Activated CD4-positive, alpha-beta T cell treated with anti-CD3 and anti-CD28 coated beads, Interleukin-2, amount 50 U/mL, for 1 hour (primary cell): ENCODE measurements at places on chromosomes 7 and 10.

DNA sequence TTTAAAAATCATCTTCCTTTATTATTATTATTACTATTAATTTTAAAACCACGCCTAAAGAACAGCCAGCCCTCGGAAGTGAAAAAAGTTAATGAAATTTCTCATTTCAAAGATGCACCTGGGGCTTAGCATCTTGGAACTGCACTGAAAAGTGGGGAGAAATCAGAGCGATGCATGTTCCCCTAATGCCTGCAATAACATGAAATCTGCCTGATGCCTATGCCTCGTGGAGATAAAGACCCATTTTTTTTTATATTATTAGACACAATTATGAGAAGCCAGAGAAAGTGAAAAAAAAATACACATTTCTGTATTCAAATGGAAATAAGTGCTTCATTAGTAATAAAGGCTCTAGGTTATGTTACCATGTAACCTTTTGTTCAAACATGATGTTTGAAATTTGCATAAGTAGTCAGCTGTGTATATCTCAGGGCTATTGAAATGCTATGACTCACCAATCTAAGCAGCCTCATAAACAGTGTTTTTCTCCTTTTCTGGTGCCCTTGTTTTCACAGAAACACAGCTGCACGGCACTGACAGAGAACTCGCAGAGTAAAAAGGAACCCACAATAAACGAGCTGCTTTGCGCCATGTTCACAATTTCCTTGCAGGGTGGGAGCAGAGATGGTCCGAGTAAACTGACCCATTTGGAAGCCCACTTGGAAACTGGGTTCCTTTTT is 175.8 kb upstream of the PRKCQ start:
- no peak for DNase-seq

DNA sequence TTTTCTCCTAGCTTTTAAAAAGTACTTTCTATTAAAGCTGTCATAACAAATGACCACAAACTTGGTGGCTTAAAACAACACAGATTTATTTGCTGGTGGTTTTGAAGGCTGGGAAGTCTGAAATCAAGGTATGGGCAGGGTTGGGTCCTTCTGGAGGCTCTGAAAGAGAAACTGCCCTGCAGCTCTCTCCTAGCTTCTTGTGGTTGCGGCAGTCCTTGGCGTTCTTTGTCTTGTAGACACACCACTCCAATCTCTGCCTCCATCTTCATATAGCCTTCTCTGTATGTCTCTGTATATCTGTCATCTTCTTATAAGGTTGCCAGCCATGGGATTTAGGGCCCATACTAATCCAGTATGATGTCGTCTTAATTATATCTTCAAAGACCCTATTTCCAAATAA is 79.4 kb upstream of the PRR15 start:
- no peak for DNase-seq

GRCh38 chr7:110421490-110422241 is 669.3 kb upstream of the LRRN3 start:
- no peak for DNase-seq

- no peak for DNase-seq
Observed at GRCh38 chr10:130180416-130180815, 44.2 kb downstream of the GLRX3 start.

DNA sequence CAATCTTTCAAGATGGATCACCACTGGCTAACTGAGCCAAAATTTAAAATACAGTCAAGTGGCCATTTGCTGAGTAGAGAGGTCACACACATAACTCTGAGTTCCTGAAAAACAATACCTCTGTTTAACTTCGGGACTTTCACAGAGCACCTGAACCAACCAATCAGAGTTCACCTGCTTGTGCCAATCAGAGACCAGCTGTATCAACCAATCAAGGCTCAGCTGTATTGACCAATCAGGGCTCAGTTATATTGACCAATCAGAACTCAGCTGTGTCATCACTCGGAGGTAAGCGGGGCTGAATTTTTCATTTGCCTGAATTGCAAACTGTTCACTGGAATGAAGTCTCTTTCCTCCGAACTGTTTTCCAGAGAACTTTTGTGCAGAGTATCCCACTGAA is 10.0 kb upstream of the CPXM2 start:
- no peak for DNase-seq

GRCh38 chr10:125217990-125218675 is 57.8 kb upstream of the CTBP2 start:
- no peak for DNase-seq

- DNase-seq, result no peak
Observed at GRCh38 chr10:89101943-89102342, 105.2 kb downstream of the CH25H start.

- no peak for DNase-seq
Observed at GRCh38 chr10:86231796-86232560, 134.6 kb downstream of the GRID1 start.

DNA sequence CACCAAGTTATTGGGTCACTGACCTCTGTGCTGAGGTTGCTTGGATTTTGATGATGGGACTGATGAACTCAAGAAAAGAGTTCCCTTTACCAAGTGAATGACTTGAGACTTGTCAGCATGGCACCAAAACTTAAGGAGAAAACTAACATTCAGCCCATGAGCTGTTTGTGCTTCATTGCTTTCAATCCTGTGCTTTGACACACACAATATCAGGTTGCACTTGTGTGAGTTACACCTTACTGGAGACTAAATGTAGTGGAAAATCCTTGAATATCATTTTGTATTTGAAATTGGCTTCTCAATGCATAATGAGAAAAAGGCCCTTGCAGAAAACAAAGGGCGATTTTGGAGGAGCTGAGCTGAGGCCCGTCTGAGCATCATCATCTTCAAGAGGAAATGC is 2.7 kb downstream of the BAG3 start:
- no peak for DNase-seq

DNA sequence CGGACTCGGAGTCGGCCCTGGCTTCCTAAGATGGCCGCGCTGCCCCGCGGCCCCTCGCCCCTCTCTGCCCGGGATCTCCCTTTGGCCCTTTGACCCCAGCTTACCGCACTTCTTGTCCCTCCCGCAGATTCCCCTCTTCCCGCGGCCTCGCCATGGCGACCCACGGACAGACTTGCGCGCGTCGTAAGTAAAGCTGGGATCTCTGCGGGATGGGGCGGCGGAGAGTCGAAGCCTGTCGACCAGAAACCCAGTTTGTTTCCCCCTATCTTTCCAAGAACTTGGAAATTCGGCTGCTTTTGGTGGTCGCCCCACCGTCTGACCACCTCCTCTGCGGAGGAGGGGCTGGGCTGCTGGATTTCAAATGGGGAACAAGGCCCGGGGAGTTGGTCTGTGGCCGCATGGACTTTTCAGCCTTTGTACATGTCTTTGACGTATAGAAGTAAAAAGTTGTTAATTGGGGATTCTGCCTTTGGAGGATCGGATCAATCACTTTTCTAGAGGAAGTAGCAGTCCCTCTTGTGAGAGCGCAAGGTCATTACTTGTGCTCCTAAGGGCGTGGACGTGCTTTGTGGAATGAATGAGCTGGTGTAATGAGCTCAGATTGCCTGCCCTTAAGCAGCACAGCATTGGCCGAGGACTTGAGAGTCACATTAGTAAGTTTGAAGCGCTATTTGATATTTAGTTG is 553 bp downstream of the VDAC2 start:
- peak; percentile 19 for DNase-seq

GRCh38 chr7:131511774-131512535 is 44.5 kb downstream of the PODXL start:
- DNase-seq, result no peak

DNA sequence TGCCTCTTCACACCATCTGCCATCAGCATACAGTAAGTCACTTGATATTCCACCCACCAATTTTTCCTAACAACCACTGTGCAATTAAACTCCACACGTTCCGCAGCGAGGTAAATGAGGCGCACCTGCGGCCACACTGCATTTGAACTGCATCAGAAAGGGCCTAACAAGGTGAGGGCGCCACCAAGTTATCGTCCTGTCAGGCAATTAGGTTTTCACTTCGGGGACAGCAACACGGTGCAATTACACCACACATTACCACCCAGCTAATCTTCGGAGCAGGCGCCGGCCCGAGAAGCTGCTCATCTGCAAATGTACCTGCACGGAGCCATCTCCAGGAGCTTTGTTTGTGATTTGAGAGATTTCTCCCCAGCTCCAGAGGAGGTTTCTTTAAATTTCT is 84.4 kb downstream of the EBF3 start:
- DNase-seq, result no peak

GRCh38 chr7:24975644-24976260 is 4.2 kb downstream of the OSBPL3 start:
- no peak for DNase-seq

DNA sequence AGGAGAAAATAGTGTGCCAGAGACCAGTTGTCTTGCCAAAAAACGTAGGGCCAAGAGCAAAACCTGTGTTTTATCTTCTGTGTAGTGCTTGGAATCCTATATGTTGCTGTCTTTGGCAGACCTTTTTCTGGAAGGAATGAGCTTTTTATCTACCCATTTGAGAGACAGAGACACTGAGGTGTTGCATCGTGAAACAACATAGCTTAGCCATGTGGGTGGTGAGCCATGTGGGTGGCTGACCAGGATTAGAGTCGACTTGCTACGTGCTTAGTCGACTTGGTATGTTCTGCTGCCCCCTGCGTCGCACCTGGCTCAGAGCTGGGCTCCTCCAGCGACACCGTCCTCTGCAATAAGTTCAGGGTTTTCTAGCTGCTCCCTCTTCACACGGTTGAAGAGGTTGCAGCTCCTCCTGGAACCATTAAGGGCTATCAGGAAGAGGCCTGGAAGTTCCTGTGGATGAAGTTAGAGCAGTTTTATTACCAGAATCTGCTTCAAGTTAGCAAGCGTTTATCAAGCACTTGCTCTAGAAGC is 175.8 kb downstream of the SH2D4B start:
- no peak for DNase-seq

GRCh38 chr7:132735476-132735875 is 159.2 kb upstream of the PLXNA4 start:
- no peak for DNase-seq

GRCh38 chr7:116271161-116271913 is 61.0 kb downstream of the TES start:
- no peak for DNase-seq

GRCh38 chr10:63976538-63976937 is 455.3 kb downstream of the REEP3 start:
- DNase-seq, result peak; percentile 12

DNA sequence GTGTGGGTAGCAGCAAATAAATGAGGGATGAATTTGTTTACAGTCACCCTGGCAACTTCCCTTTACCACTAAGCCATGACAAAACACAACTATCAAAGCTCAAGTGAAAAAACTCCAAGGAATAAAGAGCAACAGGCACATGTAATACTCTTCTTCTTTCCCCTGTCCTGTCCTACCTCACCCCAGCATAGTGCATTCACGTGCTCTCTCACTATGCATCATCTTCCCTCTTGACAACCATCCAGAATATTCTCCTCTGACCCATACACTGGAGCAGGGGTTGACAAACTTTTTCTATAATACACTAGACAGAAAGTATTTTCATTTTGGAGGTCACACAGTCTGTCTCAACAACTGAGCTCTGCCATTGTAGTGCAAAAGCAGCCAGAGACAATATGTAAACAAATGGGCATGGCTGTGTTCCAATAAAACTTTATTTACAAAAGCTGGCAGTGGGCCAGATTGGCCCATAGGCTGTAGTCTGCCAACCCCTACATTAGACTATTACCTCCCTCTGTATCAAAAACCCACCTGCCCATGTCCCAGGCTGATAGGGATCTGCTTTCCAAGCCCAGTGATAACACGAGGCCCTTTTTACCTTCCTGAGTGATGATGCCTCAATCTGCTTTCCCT is 354.5 kb downstream of the FGFR2 start:
- no peak for DNase-seq

DNA sequence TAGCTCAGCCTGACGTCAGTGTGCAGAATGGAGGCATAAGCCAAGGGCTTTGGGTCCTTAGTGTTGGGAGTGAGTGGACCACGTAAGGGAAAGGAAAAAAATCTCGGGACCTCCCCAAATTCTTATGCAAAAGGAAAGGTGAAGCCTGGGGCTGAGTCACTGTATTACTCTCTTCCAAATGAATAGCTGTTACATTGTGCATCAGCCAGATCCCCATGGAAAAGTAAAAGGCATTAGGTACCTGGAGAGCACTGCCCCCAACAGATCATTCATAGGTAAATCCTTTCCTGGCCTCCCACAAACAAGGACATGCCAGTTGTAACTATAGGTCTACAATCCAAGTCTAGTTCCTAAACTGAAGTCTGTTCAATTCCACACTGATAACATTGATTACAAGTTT is 170.5 kb downstream of the C1GALT1 start:
- DNase-seq, result no peak

GRCh38 chr7:92517631-92518030 is 10.7 kb downstream of the PEX1 start:
- no peak for DNase-seq

DNA sequence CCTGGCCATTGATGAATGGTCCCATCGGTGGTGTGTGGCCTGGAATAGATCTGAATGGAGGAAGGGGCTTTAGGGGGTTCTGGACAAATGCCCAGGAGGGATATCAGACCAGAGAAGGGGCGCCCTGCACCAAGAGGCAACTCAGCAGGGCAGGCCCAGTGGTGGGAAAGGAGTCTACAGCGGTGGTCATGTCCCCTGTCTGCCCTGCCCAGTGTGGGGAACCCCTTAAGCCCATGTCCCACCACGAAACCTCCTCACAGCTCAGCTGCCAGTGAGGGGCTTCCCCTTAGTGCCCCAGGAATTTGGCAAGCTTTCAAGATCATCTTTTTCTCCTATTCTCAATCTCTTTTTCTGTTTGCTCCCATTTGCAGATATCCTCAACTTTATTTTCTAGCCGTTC is 14.1 kb upstream of the CCSER2 start:
- DNase-seq, result no peak

DNA sequence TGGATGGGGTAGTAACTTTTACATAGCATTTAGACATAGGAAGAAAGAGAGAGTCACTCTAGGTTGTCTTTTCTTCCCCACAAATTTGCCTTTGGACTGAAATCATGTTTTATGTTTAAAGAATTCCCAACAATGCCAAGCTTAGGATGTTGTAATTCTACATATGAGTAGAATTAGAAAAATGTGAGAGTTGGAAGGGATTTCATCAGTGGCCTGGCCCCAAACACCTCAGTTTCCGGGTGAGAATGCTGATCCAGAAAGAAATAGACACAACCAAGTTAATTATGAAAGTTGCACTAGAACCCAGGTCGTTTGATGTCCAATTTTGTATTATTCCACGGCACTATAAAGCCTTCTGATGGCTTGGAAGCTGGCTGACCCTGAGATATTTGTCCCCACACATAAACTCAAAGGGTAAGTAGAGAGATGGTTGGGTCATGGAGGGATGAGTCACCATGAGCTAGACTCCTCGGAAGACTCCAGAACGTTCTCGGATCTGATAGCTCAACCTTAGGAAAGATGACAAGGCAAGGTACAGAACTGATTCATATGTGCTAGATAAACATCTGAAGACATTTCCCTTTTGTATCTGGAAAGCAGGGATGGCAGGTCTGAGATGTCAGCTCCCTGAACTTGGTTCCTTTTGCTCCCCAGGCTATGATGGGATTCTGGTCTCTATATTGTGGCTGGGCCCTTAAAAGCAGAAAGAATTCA is 48.8 kb upstream of the SLC35B4 start:
- no peak for DNase-seq

DNA sequence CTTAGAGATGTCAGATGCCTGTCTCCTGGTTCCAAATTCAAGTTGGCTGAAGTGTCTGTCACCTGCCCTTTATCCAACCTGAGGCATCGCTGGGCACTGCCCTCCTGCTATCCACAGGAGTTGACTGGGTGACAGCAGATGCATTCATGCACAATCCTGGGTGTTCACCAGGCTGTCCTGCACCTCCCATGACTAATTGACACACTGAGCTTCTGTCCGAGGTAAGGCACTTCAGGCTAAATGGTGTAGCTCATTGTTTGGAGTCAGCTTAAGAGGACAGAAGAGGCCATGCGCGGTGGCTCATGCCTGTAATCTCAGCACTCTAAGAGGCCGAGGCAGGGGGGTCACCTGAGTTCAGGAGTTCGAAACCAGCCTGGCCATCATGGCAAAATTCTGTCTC is 2.4 kb downstream of the UCMA start:
- DNase-seq, result no peak
